NCI-H82 (cell line): ENCODE measurements at places on chromosomes 7 and 10.

- no peak for DNase-seq
Measured at GRCh38 chr7:86647385-86648094, 3.8 kb downstream of the GRM3 start.

DNA sequence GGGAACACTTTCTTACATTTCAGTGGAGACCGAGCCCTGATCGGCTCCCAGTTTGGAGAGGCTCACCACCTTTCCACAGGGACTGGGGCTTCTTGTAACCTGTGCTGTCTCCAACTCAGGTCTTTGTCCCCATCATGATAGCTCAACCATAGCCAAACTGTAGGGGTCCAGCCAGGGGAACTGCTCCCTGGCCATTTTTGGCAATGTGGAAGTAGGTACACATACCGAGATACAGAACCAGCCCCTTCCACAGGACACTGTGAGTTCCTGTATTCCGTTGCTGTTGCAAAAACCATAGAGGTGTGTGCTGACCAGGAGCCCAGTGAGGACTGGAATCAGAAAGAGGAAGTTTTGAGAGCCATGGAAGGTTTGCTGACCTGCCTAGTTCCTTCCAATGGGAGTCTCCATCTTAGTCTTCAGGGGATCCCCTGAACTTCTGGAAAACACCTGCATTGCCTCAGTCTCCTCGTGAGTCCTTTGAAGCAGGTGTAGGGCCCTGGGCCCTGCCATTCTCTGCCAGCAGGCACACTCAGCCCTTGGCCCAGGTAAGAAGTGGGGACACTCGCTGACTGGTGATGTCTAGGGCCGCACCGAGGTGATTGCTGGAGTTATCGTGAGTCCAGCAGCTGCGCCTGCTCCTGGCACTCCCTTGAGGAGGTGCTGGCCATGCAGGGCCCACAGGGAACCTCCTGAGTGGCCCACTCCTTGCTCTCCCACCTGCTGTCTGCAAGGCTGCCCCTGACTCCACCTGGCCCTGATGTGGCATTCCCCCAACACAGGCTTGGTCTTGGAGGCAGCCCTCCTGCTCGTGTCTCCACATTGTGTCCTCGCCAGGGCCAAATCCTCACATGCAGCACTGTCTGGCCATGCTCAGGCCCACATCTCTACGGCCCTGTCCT, 11.2 kb downstream of the WDFY4 start:
- no peak for DNase-seq

DNA sequence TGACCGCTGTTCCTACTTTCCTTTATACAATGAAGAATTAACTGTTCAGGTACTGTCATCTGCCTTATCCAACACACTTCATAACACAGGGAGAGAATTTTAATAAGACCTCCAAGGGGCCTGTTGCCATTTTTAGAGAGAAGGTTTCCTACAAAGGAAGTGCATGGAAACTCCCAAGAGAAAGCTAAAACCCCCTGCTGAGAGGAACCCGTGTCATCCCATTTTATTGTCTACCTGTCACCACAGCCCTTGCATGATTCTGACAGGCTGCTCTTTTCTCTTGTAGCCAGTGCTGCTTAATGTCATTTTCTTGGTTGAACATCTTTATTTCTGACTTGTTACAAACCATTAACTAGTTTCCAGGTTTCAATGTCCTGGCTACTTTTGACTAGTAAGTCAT, 98.4 kb downstream of the SNX10 start:
- DNase-seq: no peak

GRCh38 chr7:44264221-44264931, 61.0 kb downstream of the CAMK2B start:
- peak; percentile 83 for DNase-seq

DNA sequence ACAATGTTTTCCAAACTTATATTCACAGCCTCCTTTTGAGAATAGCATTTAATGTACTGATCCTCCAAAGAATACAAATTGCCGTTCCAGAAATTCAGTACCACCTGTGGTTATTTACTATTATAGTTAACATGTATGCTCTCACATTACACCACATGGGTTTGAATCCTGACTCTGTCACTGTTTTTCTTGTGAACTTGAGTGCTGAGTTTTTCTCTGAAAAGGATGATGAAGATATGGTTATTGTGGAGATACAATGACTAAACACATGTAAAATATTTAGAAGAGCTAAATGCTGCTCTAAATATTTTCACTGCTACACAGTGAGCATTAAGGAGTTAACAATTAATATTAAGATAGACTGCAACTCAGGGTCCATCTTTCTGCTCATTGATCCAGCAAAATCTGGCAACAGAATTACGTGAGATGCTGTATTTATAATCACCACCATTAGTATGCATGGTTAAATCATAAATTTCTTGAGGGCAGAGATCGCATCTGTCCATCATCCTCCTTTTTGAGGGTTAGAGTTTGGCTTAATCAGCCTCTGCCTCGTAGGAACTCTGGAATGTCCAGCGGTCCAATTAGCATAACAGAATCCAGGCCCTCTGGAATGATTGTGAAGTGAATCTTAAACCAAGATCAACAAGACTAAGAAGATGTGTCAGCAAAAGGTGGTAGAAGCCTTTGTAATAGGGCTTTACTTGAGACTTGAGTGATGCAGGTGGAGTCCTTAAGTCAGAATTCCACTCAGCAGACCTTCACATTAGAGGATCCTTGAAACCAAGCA, 152.8 kb downstream of the MACC1 start:
- DNase-seq: no peak

DNA sequence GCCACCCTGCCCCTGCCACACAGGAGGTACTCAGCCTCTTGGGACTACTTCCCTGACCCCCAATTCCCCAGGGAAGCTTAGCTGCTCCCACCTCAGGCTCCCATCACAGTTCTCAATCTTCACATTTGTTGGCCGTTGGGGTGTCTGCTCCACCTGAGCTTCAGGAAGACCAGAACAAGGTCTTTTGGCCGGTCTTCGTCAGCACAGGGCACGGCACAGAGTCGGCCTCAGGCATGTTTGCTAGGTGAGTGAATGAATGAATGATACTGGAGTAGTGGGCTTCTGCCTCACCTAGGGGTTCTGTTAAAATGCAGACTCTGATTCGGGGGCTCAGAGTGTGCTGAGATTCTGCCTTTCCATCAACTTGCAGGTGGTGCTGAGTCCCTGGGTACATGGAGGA, 20.3 kb downstream of the GPRIN2 start:
- no peak for DNase-seq
